ENCODE measurements at places on chromosomes 16 and 17. TPM values are rescaled to one million over a fixed set of nuclear protein-coding genes. Genes with fewer than 3 reads are reported as not detected.

Gene KRT39
- not detected for total RNA-seq

Gene FBXL19
- 16.8 TPM for total RNA-seq

Gene ABCC11
- total RNA-seq = 0.21 TPM

Gene KCNJ2
- total RNA-seq = 0.05 TPM

Gene RRAD
- 67.8 TPM for total RNA-seq

Gene SEZ6L2
- 23.1 TPM for total RNA-seq

Gene CDH3
- 0.32 TPM for total RNA-seq

Gene MYH2
- not detected for total RNA-seq

Gene ATXN2L
- 136 TPM for total RNA-seq

Gene HSD11B2
- total RNA-seq = 3.3 TPM

Gene ITGAD
- not detected for total RNA-seq

Gene SLFN12L
- total RNA-seq = not detected

Gene FNDC8
- not detected for total RNA-seq

Gene NPIPA2
- 1.8 TPM for total RNA-seq

Gene FN3KRP
- 72.2 TPM for total RNA-seq

Gene CHRNE
- total RNA-seq = not detected

Gene ABCA3
- total RNA-seq = 23.7 TPM

Gene HS3ST2
- total RNA-seq = not detected

Gene SMTNL2
- 0.28 TPM for total RNA-seq

Gene PLA2G10
- total RNA-seq = 0.37 TPM

Gene TAT
- not detected for total RNA-seq

Gene ZNF821
- 3.7 TPM for total RNA-seq

Gene TLCD3B
- 0.20 TPM for total RNA-seq

Gene GRAP
- 0.47 TPM for total RNA-seq

Gene GJC1
- 24.4 TPM for total RNA-seq

Gene LGALS9C
- not detected for total RNA-seq

Gene SDR42E1
- 1.6 TPM for total RNA-seq

Gene C1QL1
- total RNA-seq = 15.9 TPM

Gene HBQ1
- total RNA-seq = 6.1 TPM

Gene TMEM204
- total RNA-seq = 0.08 TPM

Gene MTMR4
- 13.2 TPM for total RNA-seq

Gene ADAD2
- not detected for total RNA-seq

Gene SLC16A6
- 0.49 TPM for total RNA-seq
